Stimulated activated naive B cell treated with anti-CD40 and anti-IgM and Interleukin-4, amounts not matched to agents 10 μg/mL and 1 μg/mL and 100 μg/mL, for 72 hours (primary cell): ENCODE measurements at places on chromosomes 16 and 17.
A peak's percentile ranks its signal among the peaks of the same experiment; 100 is the strongest.

- DNase-seq = no peak
These were observed 67.1 kb downstream of the MGAT5B start for GRCh38 chr17:76935331-76935730.

GRCh38 chr17:76371656-76372628 is 12.5 kb upstream of the SPHK1 start:
- peak; percentile 29 for DNase-seq

DNA sequence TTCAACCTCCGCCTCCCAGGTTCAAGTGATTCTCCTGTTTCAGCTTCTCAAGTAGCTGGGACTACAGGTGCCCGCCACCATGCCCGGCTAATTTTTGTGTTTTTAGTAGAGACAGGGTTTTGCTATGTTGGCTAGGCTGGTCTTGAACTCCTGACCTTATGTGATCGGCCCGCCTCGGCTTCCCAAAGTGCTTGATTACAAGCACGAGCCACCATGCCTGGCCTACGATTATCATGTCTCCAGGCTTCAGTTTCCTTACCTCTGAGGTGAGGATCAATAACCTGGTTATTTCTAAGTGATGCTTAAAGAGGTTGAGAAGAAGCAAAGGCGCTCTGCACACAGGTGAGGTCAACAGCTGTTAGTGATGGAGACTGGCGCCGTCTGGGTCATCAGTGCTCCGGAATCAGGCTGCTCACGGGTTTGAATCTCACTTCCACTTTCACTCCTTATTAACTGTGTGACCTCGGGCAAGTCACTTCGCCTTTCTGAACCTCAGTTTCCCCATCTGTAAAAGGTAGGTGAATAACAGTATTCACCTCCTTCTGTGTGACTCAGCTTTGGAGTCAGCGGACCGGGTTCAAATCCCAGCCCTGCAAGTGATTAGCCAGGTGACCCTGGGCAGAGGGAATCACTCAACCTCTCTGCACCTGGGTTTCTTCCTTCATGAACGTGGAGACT is 745 bp upstream of the ABCC1 start:
- peak; percentile 34 for DNase-seq

DNA sequence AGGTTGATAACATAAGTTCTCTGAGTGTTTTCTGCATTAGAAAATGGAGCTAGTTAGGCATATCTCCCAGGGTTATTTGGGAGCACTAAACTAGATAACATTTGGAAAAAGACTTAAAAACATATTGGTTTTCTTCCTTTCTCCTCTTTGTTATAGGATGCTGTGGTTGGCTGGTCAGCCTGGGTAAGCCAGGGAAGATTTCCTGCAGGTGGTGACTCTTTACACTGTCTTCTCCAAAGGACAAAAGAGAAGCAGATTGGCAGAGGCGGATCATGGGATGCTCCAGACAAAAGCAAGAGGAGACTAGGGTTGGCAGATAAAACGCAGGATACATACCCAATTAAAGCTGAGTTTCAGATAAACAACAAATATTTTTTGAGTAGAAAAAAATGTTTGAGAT is 6.2 kb upstream of the CRYBA1 start:
- no peak for DNase-seq

GRCh38 chr17:79612468-79613194 is 1.8 kb upstream of the RBFOX3 start:
- DNase-seq = peak; percentile 15

DNA sequence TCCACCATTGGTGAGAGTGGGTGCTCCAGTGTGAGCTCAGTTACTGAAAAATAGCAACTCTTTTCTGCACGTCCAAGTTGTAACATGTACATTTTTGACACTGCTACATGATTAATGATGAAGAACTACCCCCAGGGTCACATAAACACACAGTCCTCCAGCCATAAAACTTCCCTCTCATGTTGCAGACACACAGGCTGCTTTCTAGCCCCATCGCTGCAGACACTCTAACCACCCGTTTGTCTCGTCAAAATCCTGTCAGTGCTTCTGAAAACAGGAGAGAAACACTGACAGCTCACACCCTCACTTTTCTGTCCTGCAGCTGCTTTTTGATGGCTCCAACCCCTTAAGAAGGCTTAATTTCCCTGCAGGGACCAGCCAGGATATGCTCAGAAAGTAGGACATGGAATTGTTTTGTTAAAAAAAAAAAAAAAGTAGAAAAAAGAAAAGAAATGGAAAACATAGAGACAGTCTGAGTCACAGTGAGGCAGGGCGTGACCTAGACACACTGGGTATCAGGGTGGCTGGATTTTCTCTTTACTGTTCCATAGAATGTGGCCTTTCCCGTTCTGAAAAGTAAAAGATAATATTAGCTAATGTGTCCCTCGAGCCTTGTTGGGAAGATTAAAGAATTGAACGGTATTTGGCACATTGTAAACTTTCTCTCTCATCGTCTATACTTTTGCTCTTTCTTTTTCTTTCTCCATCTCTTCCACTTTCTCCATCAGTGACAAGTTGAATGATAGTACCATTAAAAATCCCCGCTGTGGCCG is 20.7 kb upstream of the CCL5 start:
- DNase-seq = no peak

DNA sequence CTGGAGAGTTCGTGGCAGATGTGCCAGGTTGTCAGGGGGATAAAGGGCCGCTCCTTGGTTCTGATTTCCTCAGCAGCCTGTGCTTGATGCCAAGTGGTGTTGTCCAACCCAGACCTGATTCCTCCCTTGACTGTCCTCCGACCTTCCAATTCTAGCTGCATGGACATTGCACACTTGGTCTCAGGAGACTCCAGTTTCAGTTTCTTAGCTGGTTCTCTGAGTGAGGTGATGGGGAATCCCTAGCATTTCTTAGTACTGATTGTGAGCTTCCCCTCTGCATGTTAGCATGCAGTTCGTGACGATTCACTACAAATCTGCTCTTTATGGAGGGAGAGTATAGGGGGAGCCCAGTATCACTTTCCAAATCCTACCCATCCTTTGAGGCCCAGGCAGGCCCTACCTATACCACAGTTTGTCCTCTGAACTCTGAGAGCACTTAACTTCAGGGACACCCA is 12.4 kb upstream of the CCR7 start:
- DNase-seq = peak; percentile 73
